ENCODE measurements at places on chromosomes 1 and 21. TPM values are rescaled to one million over a fixed set of nuclear protein-coding genes. Genes with fewer than 3 reads are reported as not detected.

CFHR5 gene
- not detected for total RNA-seq

S100A11 gene
- 1,837 TPM for total RNA-seq

SH3BGR gene
- 1.1 TPM for total RNA-seq

CYB5RL gene
- total RNA-seq, result 3.9 TPM

CLDN17 gene
- not detected for total RNA-seq

SNAPIN gene
- total RNA-seq, result 50.2 TPM

KIAA0040 gene
- 0.56 TPM for total RNA-seq

ACTL8 gene
- 1.7 TPM for total RNA-seq

FMOD gene
- 0.21 TPM for total RNA-seq

GNG4 gene
- 14.2 TPM for total RNA-seq

ZYG11A gene
- 2.9 TPM for total RNA-seq

LHX8 gene
- total RNA-seq, result 1.2 TPM

Measured in A549 treated with ZK216348 at 1 μM for 4 hours (cell line).